ENCODE measurements at places on chromosomes 5 and 9.

DNA sequence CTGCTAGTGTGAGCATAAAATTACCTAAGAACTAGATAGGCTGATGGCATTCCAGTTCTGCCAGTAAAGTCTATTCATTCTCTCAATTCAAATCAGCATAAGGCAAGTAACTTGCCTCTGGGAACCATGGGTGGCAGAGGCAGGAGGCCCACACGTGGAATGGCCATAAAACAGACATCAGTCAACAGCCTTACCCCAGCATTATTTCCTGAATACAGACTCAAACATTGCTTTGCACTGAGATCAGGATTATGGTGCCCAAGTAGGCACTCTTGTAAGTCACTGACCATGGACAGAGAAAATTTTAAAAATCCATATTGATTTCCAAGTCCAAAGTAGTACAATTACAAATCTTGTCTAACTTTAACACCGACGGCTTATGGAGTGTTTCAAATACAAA lies 157.7 kb downstream of the NR2F1-AS1 start:
- DNase-seq: no peak

DNA sequence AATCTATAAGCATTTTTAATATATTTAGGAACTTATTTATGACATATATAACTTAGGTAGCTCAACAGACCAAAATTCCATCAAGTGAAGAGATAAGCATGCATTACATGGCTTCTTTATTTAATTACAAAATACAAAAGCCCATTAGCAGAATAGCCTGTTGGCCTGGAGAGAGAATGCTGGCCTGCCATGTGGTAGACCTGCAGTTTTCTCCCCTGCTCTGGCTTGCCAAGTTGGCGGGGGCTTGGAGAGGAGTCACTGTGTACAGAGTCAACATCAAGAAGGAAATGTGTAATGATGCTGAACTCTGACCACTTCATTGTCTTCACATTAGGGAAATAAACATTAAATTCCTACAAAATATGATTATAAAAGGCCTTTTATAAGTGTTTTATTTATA lies 69.8 kb upstream of the CNTLN start:
- no peak for DNase-seq

GRCh38 chr5:61215996-61216395 lies 53.7 kb upstream of the SMIM15 start:
- DNase-seq: no peak

DNA sequence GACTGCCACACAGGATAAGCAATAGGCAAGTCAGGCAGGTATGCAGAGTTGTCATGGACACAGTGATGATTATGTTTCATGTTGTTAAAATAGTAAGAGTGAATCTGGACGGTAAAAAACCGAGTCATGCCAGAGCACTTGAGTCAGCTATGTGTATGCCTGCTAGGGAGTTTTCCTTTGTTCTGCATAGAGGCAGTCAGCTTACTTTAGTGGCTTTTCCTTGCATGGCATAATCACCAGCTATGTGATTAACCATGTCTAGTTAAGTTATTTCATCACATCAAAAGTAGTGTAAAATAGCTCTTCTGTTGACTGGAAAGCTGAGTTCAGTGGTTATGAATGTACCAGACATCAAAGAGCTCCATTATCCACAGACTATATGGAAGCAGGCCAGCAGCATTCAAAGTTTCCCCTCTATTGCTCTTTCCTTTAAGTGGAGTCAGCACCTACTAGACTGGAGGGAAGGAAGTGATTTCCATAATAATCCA lies 989.8 kb downstream of the TLE1 start:
- DNase-seq: no peak

GRCh38 chr5:176784218-176785165 lies 25.9 kb upstream of the UNC5A start:
- DNase-seq: no peak

- no peak for DNase-seq
These were observed 109.8 kb downstream of the HMHB1 start for GRCh38 chr5:143921525-143922311.

DNA sequence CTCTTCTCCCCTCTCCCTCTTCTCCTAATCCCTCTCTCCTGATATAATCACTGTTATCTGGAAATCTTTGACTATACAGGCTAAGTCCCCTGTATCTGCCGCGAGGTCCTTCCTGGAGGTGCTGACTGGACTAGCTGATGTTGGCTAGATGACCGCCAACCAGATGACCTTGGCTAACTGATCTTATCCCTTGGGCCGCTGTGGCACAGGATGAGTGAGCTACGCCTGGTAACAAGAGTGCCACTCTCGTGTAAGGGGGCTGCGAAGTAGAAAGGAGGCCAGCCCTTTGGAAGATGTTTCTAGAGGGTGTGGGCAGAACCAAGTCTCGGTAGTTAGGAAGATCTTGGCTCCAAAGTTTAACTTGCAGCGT lies 345 bp upstream of the PRRC1 start:
- DNase-seq: no peak

GRCh38 chr9:125690679-125691078 lies 16.3 kb downstream of the MAPKAP1 start:
- DNase-seq: no peak

GRCh38 chr5:138111937-138112336 lies 27.3 kb downstream of the NME5 start:
- DNase-seq: no peak

DNA sequence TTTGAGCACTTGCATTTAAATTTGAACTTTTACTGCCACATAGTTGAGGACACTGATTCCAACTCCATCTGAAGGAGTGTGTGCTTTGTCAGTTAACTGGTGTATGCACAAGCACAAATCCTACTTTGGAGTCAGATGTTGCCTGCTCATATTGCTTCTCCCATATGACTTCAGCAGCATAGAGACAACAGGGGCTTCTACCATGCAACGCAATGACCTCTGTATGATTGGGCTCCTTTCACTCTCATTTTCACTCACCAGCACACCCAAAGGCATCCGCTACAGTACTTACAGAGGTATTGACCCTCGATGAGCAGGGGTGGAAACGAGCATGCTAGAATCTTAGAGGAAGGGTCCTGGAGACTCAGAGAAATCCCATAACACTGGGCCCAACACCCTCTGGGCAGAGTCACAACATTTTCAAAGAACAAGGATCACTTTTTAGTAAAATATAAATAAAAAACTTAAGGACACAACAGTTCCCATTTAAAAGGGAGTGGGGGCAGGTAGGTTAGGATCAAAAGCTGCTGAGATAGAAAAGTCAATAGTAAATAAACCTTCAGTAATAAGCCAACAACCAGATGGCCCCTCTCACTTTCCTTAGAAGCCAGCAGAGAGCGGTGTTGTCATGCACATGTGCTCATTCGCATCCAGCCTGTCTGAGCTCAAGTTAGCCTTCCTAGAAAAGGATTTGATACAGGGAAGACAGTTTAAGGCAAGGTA lies 203.8 kb downstream of the SNCAIP start:
- peak; percentile 33 for DNase-seq

- DNase-seq: no peak
These were observed 36.2 kb downstream of the UNC5A start for GRCh38 chr5:176846335-176847140.

DNA sequence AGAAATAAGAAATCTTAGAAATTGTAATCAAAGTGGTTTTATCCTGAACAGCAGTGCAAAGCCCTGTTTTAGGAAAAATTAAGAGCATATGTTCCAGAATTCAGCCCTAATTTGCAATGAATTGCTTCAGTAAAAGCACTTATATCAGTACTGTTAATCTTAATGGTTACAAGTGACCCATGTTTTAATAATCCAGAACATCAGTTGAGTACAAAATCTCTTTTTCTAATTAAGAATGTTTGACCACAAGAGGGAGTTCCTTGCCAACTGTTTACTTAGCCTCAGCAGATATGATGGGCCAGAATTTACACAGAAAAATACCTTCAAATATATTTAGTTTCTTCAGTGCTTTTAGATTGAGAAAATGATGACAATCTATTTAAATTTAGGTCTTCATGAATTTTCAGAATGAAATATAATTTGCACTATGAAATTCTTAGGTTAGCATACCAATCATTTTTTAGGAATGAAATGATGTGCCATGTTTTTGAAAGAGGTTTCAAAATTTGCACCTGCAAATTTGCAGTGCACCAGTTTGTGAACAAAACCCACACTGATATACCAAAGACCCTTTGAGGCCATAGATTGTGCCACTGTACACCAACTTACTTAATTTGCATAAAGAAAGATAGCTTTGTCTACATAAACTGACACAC lies 926.3 kb upstream of the ARRDC3 start:
- DNase-seq: no peak

- no peak for DNase-seq
These were observed 29.0 kb upstream of the PITX1 start for GRCh38 chr5:135063056-135063445.

- no peak for DNase-seq
These were observed 101.7 kb upstream of the FCN2 start for GRCh38 chr9:134778841-134779411.

DNA sequence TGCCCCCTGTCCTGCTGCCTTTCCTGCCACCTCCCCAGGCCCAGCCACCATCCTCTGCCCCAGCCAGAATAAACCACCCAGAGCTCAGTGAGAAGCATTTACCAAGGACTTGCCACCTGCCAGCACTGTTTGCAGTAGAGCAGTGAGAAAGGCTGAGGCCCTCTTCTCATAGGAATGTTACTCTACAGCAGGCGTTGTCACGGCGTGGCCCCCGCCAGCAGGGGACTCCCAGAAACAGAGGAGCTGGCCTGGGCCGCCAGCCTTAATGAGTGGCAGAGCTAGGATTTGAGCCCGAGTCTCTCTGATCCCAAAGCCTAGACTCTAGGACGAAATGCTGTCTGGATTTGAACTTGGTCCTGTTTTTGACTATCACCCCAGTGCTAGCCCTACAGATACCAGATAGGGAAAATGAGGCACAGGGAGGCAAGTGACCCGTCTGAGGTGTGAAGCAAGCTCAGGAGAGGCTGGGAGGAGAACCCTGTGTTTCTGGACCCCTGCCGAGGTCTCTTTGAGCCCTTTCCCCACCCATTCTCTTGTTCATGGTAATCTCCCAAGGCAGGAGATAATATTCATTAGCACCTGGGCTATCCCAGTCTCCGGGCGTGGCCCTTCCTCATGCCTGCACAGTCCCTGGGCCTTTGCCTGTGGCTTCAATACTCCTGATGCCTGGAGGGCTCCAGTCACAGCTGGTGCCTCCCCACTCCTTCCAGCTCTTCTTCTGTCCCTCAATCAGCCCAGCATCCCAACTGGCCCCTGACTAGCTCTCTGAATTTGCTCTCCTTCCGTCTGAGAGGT lies 30.7 kb downstream of the HRH2 start:
- no peak for DNase-seq

- no peak for DNase-seq
These were observed 49.5 kb downstream of the GALNT12 start for GRCh38 chr9:98856982-98857381.

GRCh38 chr9:115202181-115202580 lies 84.2 kb upstream of the TNC start:
- DNase-seq: no peak

DNA sequence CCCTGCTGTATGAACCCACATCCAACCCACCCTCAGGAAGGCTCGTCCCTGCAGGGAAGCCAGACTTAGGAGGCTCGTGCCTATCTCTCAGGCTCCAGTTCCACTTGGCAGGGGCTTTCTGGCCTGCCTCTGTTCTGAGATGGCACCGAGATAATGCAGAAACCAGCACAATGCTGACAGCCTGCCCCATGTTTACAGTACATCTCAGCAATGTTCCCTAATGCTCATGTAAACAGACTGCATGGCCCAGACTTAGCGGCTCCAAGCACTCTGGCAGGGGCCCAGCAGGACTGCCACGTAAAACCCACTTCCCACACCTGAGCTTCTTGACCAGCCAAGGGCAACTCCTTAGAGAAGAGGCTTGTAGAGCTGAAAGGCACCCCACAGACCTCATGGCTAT lies 499.5 kb upstream of the BRINP1 start:
- no peak for DNase-seq

- DNase-seq: no peak
These were observed 61.2 kb upstream of the TAF11L2 start for GRCh38 chr5:17436761-17437221.

GRCh38 chr9:4596165-4596922 lies 65.8 kb upstream of the PLPP6 start:
- DNase-seq: peak; percentile 71

- DNase-seq: no peak
These were observed 12.7 kb downstream of the CSF2 start for GRCh38 chr5:132086277-132086794.

- no peak for DNase-seq
These were observed 14.5 kb downstream of the HACD4 start for GRCh38 chr9:21016701-21017491.

DNA sequence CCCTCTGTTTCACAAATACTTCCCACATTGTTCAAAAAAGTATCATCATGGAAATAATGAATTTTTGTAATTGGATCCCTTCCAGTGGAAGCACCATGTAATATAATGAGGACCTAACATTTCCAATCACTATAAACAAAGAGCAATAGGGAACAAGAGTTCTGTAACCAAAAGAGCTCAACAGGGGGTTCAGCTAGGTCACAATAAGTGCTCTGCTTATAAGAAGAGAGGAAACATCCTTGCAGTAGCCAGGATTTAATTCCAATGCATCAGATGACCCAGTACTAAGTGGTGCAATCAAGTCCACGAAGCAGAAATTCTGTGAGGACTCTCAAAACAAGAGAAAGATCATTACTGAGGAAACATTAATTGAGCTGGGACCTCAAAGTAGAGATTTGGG lies 5.9 kb downstream of the SERINC5 start:
- DNase-seq: no peak

GRCh38 chr5:149839761-149840160 lies 104.8 kb downstream of the PDE6A start:
- DNase-seq: no peak

GRCh38 chr5:178413988-178414387 lies 176.2 kb downstream of the COL23A1 start:
- DNase-seq: no peak

- no peak for DNase-seq
These were observed 92.5 kb downstream of the SNX24 start for GRCh38 chr5:122937914-122938313.

- no peak for DNase-seq
These were observed 2.5 kb upstream of the BASP1 start for GRCh38 chr5:17214893-17215292.

GRCh38 chr5:168329302-168329701 lies 37.9 kb downstream of the WWC1 start:
- DNase-seq: no peak

DNA sequence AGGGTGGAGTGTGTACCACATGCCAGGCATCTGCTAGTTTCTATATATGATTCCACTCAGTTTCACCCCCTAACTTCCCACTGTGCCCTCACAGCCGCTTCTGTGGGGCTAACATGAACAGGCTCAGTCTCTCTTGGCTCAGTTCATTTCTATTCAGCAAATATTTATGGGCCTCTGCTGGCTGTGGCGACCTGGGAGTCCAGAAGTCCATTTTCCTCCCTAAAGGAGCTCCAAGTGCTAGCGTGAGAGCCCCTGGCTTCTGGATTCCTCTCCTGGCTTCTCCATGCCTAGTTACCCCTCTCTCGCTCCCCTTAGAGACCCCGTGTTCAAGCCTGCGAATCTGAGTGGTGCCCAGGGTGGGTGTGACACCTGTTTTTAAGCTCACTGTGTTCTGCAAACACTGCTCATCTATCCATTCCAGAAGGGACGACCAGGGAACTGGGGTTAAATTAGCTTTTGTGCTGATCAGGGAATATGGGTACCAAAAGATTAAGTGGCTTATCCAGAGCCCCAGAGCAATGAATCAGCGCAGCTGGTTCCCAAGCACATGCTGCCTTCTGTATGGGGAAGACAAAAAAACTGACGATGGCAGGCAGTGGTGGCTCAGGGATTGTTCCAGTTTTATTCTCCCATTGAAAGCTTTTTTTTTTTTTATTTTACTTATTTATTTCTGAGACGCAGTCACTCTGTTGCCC lies 57.6 kb downstream of the HMCN2 start:
- DNase-seq: no peak

- DNase-seq: no peak
These were observed 39.1 kb upstream of the CPEB4 start for GRCh38 chr5:173848986-173849596.
